ENCODE measurements at places on chromosomes 2 and 18.

GRCh38 chr2:216713691-216714336 is 18.5 kb upstream of the IGFBP5 start:
- peak; percentile 95 for DNase-seq

DNA sequence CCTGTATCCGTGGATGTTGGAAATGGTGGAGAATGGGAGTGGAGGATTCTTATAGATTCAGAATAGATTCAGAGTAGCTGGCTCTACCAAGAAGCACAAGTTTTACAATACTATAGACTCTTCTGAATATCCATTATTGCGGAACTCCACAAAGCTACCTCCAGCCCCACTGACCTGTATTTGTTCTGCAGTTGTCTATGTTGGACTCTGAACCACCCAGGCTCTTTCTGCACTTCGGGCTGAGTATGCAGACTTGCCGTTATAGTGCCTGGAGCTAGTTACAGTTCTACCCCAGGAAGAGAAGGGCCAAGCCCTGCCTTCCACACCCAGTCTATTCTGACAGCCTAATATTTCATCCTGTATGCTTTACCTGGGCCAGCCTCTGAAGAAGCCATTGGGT is 4.4 kb upstream of the RGPD4 start:
- DNase-seq = no peak

DNA sequence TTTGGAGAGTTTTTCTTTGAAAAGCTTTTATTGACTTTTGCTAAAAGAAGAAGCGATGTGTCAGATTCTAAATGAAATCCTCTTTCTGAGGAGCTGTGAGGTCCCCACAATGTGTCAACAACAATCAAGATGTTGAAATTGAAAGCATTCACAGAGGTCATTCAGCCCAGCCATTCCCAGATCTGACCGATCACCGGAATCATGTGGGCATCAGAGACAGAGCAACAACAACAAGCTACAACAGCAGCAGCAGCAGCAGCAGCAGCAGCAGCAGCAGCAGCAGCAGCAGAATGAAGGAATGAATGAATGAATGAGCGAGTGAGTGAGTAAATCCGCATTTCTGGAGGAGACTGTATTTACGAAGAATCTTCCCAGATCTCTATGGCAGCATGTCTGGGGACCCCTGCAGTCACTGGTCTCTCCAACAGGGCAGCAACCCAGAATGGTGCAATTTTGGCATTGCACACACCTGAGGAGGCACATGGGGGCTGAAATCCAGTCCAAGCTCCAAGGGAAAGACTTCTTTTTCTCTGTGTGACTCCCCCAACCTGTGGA is 299.0 kb downstream of the MYCN start:
- DNase-seq = no peak

GRCh38 chr2:72004976-72005375 is 142.7 kb downstream of the CYP26B1 start:
- DNase-seq = no peak

GRCh38 chr2:77487074-77487803 is 34.9 kb downstream of the LRRTM4 start:
- no peak for DNase-seq

- DNase-seq = no peak
Measured at GRCh38 chr18:23738151-23738550, 48.9 kb downstream of the LAMA3 start.

DNA sequence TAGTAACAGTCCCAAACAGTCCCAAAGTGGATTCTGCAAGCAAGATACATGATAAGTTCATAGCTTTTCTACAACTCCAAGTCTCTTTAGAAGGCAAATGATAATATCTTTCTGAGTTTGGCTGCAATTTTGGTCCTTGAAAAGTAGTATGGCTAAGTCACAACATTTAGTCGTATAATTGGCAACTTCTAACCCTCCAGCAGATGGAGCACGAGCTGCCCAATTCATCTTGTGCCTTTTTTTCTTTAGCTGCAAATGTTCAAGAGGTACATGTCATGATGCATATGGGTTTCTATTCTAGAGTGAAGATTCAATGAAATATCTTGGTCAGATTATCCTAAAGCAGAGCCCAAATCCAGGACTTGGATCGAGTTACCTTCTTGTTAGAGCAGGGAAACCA is 127.0 kb upstream of the KLHL14 start:
- DNase-seq = no peak

DNA sequence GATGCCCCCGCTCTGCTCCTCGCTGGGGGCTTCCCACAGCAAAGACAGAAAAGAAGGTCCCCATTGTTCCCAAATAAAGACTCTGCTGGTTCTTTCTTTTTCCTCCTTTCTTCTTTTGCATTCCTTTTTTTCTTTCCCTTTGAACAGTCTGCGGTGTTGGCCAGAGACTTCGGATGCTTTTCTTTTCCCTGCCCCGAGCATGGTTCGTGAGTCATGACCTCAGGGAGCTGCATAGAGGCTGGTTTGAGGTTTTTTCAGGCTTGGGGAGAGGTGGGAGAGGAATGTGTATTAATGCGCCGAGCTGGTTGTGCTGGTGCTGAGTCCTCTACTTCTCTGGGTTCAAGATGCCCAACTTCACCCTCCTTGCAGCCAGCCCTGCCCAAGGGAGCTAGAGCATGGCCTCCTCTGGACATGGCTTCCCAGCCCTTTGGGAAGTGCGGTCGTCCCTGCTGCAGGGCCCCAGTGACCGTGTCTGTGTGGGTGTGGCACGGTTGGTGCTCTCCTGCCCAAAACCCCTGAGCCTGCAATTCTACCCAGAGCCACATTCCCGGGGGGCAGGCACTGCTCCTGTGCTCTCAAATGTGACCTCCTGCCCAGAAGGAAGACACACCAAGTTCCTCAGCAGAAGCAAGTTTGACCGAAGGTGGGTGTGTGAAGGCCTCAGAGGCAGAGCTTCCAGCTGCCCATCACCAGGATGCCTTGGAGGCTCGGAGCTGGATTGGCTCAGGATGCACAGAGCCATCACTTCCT is 9.0 kb upstream of the ARHGEF4 start:
- DNase-seq = peak; percentile 93

- DNase-seq = peak; percentile 18
Measured at GRCh38 chr2:146992057-146992456, 852.8 kb upstream of the ACVR2A start.

DNA sequence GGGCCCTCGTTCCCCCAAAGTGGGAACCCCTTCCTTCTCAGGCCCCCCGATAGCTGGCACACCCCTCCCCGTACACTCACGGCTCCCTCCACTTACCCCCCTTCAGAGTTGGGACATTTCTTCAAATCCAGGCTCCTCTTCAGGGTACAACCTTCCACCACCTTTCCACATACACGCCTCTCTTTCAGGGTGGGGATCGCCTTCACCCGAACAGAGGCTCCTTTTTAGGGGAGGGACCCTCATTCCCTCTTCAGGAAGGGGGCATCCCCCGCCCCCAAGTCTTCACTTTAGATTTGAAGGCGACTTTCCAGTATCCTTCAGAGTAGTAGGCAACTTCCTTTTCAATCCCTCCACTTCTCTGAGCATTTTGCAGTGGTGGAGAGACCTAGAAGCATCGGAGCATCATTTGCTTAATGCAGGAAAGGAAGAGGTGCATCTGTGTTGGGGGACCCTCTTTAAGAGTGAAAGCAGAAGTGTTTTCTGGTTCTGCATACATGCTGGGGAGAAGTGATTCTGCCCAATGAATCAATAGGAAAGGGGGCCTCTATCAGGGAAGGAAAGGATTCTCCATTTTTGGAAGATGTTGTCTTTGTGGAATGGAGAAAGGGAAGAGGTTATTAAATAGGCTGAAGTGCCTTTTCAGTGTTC is 845 bp downstream of the EML4 start:
- peak; percentile 29 for DNase-seq

GRCh38 chr2:218264773-218265561 is 4.2 kb downstream of the GPBAR1 start:
- no peak for DNase-seq

DNA sequence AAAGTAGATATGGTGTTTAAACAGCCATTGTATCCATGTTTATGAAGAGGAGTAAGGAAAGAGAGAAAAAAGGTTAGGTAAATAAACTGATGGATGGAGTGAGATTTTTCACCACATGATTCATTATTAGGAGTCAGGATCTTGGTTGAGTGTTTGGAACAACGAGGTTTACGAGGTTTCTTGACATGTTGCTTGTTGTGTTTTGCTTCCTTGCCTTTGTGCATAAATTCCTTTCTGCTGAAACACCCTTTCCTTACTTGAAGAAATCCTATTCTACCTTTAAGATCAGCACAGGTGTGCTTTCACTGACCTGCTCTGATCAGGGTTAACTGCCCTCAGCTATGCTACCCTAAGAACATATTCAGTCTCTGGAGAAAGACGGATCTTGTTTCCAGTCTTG is 66.6 kb downstream of the EFEMP1 start:
- peak; percentile 62 for DNase-seq
